ENCODE measurements at places on chromosomes 16 and 17.

- DNase-seq, result no peak
Observed at GRCh38 chr17:60637683-60638082, 37.7 kb downstream of the PPM1D start.

DNA sequence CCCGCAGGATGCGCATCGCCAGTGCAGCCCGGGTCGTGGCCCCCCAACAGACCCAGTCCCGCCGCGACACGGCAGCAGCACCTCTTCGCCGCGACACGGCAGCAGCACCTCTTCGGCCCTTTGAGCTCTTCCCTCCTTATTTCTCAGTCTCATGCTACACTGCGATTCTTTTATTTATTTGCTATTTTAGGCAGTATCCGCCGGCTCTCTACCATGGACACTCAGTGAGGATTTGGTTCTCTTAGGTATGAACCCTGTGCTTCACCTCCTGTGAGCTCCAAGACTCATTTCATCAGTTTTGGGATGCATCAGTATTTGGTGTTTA lies 8.3 kb upstream of the MAP2K3 start:
- DNase-seq, result no peak

DNA sequence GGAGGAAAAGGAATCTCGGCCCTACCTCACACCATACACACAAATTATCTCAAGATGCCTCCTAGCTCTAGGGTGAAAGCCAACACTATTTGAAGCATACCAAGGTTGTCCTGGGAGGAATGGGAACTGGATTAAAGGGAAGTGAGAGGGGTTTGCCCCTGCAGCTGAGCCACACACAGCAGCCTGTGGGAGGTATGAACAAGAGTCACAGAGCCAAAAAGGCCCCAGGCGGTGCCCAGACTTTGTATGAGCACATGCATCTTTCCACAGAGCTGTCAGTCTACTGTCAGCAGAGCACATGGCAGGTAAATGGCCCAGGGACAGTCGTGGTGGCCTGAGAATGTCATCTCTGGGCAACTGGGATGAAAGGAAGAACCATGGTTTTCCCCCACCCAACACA lies 31.0 kb upstream of the RCVRN start:
- no peak for DNase-seq

- no peak for DNase-seq
Observed at GRCh38 chr16:77169650-77170236, 21.2 kb upstream of the MON1B start.

DNA sequence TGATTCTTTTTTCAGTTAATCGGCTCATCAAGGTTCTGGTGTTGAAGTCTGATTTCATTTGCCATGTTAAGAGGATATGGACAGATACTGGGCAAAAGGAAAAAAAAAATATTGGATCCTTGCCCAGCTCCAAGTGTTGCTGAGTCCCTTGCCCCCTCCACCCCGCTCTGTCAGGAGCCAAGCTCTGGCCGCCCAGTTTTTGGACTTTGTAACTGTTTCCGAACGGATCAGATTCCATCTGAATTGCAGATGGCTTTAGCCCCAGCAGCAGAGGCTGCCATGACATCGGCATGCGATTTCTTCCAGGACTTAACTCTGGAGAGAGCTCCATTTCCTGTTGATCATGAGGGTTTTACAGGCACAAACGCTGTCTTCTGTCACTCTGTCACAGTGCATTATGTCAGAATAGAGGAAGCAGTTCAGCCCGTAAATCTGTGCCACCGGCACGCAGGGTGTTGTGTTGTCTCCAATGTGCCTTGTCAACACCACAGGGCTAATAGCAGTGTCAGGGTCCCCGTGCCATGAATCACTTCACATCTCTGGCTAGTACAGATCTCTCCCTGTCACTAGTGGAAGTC lies 615.6 kb downstream of the MAF start:
- no peak for DNase-seq

GRCh38 chr17:8629371-8630226 lies 926 bp downstream of the MYH10 start:
- no peak for DNase-seq

DNA sequence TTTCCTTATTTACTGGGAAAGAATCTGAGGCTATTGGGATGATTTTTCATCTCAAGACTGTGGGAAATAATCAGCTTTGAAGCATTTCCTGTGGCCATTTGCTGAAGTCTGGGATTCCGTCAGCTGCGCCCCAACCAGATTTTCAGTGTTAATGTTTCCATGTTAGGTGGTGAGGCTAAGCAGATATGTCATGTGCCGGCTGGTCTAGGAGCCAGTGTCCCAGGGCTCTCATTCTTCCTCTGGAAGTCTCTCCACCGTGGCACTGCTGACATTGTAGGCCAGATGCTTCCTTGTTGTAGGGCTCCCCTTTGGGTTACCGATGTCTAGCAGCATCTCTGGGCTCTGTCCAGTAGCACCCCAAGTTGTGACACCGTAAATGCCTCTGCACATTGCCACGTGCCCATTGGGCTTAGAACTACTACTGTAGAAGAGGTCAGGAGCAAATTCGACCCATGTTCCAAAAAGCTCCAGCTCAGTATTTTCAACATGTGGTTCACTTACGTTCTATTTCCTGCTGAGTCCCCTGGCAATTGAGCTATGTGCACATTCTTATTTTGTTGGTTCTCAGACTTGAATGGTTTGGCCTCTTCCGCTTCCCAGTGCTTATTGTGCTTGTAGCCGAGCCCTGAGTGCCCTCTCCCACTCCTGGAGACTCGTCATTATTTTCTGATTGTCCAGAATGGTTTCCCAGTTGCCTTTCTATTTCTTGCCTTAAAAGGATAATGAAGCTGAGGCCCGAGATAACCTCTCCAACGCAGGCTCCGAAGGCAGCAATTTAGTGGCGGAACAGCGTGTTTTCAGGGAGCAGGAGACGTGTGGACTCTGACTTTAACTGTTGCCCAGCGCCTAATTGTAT lies 82.2 kb downstream of the SPECC1 start:
- no peak for DNase-seq

DNA sequence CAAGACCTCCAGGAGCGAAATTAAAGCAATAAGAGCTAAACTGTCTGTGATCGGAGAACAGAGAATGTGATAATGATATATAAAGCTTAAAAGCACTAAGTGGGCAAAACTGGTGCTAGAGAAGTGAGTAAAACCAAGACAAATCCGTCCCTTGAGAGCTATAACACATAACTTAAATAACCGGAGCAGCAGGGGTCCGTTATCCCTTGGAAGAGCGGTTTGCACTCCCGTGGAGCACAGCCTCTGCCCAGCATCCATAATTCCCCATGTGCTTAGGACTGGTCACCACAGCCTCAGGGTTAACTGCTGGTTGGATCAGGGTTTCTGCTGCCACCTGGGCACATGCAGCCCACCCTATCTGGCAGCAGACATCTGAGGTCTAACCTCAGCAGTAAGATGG lies 489.0 kb downstream of the NPIPA7 start:
- DNase-seq, result no peak

- no peak for DNase-seq
Observed at GRCh38 chr16:89764711-89765201, 43.4 kb downstream of the ZNF276 start.

- no peak for DNase-seq
Observed at GRCh38 chr16:62157544-62157943, 121.3 kb upstream of the CDH8 start.

DNA sequence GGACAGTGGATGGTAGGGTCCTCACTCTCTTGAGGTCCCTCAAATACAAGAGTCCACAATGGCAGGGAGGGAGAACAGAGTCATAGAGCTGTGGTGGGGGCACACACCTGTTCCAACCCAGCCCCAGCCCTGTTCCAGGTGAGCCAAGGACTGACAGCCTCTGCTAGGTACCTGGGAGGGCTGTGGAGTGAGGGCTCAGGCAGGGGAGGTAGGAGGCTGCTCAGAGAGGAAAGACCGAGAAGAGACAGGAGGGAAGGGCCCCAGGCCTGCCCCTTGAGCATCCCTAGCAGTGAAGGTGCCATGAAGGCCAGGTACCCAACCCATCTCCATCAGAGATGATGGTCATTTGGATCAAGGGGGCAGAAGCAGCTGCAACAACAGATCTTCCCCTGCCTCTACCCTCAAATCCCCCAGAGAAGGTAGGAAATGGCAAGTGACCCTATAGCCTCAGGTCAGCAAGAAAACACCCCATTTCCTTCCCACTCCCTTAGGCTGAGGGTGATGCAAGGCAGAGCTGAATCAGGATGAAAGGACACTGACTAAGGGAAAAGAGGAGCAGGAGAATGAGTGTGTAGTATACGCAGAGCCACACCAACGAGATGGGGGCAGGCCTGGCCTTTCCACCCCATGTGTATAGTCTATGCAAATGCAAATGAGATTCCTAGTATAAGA lies 28.6 kb downstream of the CD300LG start:
- DNase-seq, result no peak

DNA sequence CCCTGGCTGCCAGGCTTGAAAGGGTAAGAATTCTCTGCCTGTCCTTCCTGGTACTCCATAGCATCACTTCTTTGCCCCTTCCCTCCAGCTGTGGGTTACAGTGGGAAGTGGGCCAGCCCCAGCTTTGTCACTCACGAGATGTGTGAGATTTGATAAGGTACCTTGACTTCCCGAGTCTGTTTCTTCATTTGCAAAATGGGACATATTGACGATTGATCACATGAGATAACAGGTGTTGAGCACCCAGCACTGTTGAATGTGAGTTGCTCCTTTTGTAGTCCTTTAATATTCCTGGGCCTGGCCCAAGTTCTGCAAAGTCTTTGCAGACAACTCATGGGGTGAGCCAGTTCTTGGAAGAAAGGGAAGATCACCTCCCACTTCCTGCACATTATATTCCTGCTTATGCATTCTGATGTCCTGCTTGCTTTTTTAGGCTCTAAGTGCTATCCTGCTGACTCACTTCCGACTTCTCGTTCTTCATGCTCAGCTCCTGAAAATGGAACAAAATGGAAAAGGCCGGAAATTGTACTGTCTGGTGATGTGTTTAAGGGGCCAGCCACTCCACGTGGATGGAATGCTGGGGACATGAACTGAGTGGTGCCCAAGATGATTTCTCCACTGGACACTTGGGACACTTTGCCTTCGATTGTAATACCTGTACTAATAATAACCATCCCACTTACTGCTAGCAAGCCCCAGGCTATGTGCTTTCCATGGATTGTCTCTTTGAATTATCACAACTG lies 8.3 kb upstream of the NLK start:
- no peak for DNase-seq

- DNase-seq, result no peak
Observed at GRCh38 chr17:82282239-82283207, 9.0 kb upstream of the CSNK1D start.

- no peak for DNase-seq
Observed at GRCh38 chr17:17056156-17056539, 13.9 kb downstream of the MPRIP start.

DNA sequence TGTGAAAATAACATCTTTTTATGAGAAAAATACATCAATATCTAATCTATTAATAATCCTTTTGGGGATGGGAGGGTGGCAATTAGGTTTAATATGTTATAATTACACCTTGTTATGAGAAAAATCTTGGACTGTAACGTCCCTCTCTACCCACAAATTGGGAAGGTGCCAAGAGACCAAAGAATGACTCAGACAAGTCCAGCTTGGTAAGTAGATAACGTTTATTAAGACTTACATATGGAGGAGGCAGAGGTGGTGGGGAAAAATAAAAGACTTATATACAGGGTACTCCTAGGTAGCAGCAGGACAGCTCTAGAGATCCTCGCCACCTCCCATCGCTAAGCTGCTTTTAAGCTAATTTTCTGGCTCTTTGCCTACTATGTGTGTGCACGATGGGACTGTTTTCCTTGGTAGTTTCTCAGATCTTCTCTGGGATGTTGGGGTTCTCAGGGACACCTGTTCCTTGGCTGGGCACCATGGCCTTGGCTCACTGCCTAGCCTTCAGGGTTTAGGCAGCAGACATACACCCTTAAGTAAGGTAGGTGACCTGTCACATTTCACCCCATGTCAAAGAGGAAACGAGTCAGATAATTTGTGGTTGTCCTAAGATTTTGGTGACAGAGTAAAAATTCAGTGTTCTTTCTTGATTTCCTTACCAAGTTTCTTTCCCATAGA lies 31.5 kb downstream of the RBL2 start:
- no peak for DNase-seq

DNA sequence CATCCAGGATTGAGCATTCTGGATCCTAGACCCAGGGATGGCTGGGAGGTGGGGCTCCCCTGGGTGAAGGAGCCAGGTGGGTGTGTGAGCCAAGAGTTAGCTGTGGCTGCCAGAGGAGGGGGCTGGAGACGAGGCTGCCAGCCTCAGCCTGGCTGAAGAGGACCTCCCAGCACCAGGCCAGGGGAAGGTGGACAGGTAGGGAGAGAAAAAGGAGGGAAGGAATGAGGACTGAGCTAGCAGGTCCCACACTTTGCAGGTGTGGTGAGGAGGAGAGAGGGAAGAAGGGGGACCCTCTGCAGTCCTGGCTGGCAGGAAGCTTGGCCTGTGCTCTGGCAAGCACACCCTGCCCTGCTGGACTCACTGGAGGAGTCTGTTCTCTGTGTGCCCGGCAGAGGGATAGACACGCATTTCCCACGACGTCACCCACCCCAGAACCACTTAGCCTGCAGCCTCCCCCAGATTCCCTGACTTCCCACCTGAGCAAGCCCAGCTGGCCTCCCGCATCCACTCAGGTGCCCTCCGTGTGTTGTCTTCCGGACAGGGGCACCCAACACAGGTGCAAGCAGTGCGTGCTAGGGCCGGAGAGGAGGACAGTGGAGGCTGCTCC lies 42.0 kb downstream of the SOCS3 start:
- DNase-seq, result no peak

DNA sequence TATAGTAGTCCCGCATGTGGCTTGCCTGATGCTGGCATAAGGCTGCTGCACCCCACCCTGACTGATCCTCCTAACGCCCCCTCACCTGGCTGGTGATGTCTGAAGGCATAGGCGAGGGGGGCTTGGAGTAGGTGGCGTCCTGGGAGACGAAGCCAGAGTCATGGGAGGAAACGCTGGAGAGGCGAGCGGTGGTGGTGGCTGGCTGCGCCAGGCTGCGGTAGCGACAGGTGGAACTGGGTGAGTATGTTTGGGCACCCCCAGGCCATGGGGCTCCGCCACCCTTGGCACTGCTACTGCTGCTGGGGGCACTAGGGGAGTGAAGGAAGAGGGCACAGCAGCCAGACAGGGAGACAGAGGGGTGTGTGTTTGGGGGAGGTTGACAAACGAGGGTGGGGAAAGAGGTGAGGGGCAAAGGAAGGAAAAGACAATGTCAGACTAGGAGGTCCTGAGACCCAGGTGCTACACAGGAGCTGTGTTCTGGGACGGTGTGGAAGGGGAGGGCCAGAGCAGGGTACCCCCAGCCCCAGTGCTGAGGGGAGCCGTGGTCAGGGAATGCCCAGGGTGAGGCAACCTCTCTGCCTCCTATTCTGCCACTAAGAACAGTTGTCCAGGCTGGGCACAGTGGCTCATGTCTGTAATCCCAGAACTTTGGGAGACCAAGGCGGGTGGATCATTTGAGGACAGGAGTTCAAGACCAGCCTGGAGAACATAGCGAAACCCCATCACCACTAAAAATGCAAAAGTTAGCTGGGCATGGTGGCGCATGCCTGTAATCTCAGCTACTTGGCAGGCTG lies 11.4 kb downstream of the MTSS2 start:
- DNase-seq, result no peak

- no peak for DNase-seq
Observed at GRCh38 chr16:67528222-67528869, at the start of gene RIPOR1. RIPOR1 (plus strand) TSS chr16:67528829; CDS start chr16:67538447, 9,618 bp downstream.

- DNase-seq, result no peak
Observed at GRCh38 chr17:66123163-66123562, 68.8 kb downstream of the CEP112 start.
